ENCODE measurements at places on chromosomes 6 and 20.

GRCh38 chr6:21208796-21209186, 384.8 kb upstream of the SOX4 start:
- no peak for DNase-seq

DNA sequence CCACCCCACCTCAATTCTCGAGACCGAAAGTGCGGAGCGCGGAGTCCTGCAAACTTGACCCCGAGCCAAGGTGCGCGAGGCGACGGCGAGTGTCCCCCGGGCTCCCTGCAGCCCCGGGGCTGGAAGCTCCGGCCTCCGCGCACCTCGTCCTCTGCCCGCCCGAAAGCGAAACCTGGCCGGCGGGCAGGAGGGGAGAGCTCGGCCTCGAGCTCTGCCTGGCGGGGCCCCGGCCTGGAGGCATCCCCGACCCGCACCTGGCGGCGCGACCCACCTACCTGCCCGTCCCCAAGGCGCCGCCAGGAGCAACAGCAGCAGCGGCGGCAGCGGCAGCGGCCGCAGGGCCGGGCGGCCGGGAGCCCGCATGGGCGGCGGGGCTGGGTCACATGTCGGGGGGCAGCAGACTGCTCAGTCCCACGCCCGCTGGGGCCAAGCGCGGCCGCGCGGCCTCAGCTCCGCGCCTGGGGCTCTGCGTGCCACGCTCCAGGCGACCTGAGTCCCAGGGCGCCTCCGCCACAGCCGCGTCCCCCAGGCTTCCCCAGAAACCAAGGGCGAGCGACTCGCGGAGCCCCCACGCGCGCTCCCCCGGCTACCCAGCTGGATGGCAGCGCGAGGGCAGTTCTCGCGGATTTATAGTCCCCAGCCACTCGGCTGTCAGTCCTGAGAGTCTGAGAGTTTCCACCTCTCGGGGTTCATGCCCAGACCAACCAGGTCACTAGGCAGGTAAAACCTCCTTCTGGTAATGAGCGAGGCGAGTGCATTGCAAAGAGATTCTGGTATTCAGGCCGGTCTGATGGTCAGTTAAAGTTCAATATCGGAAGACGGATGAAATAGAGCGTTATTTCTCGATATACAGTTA, at the start of gene IL20RA:
Gene IL20RA (minus strand): TSS at position 600 of the 856 bp plus-strand sequence. CDS start 237 bp downstream, at position 363.
- DNase-seq, result peak; percentile 51

GRCh38 chr6:161242113-161242512, 31.7 kb downstream of the AGPAT4 start:
- no peak for DNase-seq

- no peak for DNase-seq
Observed at GRCh38 chr6:106688177-106688951, 59.0 kb downstream of the QRSL1 start.

GRCh38 chr6:26092443-26092842, 5.2 kb downstream of the HFE start:
- no peak for DNase-seq

DNA sequence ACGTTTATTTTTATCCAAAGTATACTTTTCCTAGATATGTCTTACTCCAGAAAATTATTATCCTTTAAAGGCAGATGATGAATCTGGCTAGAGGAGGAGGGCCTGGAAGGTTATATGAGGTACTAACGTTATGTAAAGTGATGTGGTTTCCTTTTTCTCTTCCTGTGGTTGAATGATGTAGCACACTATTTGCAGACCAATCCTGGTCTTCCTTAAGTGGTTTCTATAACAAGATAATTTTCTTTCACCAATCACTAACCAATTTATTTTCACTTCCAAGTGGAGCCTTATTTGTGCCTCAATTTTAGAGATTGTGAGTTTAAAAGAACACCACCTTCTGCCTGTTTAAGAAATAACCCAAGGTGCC, 154.6 kb upstream of the SOX4 start:
- DNase-seq, result peak; percentile 81

GRCh38 chr6:150336299-150336698, 32.5 kb upstream of the IYD start:
- no peak for DNase-seq

- no peak for DNase-seq
Observed at GRCh38 chr20:57868310-57868709, 158.5 kb upstream of the PMEPA1 start.

- no peak for DNase-seq
Observed at GRCh38 chr6:111658462-111659154, 52.9 kb upstream of the TRAF3IP2 start.

DNA sequence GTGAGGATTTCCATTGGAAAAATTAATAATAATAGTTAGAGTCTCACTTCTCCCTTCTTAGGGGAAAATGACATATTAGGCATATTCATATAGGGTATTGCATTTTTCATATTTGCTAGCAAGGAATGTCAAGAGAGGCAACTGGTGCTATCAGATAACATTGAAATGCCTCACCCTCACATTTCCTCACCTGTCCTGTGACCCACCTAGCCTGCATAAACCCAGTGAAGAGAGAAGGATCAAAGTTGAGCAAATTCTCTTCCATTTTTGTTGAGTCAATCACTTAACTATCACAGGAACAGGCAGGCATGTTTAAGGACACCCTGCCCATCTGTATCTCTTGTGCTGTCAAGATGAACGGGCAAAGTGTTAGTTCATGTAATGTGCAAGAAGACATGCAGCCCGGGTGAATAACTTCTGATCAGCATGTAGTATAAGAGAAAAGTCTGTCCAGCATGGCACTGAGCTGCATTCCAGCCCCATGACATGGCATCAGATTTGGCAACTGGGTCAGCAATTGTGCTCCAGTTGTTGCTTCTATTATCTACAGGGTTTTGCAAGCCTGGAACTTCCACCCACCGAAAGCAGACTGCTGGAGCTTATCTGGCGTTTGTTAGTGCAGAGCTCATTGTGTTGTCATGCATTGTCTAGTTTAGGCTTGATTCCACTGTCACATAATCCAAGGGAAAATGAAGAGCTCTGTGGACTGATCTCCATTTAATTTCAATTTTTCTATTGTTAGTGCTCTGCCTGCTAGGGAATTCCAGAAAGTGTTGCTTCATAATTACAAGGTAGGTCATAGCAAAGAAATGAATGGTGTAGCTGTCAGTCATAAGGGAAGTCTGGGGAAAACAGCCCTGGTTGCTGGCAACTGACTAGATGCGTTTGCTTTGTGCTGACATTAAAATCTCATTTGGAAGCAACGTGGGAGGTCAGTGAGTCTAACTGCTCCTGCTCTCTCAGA, 138.4 kb upstream of the TNFAIP3 start:
- DNase-seq, result no peak
